ENCODE measurements at places on chromosomes 13 and 19.
A peak's percentile ranks its signal among the peaks of the same experiment; 100 is the strongest.

DNA sequence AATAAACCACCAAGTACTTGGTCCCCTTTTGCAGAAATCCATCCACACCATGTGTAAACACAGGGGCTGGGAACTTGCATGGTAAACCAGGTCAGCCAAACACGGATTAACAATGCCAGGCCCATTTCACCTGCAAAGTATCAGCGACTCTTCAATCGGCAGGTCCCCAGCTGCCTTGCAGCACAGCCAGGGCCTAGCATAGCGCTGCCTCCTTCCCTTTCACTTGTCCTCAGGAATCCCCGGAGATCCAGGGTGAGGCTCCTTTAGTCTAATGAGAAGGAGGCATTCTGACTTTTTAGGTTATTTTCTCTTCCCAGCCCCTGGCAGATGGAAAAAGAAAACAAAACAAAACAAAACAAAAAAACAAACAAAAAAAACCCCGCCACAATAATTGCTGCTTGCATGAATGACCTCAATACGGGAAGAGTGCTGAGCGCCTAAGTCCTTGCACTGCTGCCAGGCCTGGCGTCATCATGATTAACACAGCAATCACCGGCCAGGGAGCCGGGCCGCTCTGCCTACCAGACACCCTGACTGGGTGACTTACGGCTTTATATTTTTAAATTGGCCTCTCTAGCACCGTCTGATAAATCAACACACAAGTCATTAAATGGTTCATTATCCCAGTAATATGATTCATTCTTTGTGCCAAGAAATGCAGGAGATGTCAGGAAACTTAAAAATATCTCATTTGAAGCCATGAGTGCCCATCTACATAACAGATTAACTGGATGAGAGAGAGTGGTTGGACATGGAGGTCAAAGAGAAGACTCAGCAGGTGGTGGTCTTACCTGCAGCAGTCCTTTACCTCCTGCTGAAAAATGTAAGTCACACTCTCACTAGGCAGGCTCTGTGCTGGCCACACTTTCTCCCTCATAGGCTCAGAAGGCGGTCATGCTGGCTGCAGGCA, 692.7 kb downstream of the UQCRFS1 start:
- DNase-seq, result no peak

- DNase-seq, result no peak
Observed at GRCh38 chr13:59846845-59847620, 316.7 kb downstream of the DIAPH3 start.

DNA sequence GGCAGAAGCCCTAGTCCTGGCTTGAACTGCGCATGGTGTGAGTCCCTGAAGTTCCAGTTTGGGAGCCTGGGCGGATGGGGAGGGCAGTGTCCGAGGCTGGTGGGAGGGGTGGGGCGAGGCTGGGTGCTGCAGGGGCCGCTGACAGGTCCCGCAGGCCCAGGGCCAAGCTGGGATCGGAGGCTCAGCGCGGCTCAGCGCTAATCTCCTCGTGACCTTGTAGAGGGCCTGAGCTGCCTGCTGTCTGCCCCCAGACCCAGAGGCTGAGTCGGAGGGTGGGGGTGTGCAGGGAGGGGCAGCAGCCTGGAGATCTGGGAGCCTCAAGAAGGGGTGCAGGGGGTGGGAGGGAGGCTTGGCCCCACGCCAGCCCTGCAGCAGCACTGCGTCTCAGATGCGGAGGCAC, 3.0 kb downstream of the ATP1A3 start:
- DNase-seq, result no peak

- DNase-seq, result no peak
Observed at GRCh38 chr13:66345518-66345810, 884.7 kb downstream of the PCDH9 start.

- DNase-seq, result peak; percentile 41
Observed at GRCh38 chr19:15223649-15224361, 8.4 kb downstream of the EPHX3 start.

DNA sequence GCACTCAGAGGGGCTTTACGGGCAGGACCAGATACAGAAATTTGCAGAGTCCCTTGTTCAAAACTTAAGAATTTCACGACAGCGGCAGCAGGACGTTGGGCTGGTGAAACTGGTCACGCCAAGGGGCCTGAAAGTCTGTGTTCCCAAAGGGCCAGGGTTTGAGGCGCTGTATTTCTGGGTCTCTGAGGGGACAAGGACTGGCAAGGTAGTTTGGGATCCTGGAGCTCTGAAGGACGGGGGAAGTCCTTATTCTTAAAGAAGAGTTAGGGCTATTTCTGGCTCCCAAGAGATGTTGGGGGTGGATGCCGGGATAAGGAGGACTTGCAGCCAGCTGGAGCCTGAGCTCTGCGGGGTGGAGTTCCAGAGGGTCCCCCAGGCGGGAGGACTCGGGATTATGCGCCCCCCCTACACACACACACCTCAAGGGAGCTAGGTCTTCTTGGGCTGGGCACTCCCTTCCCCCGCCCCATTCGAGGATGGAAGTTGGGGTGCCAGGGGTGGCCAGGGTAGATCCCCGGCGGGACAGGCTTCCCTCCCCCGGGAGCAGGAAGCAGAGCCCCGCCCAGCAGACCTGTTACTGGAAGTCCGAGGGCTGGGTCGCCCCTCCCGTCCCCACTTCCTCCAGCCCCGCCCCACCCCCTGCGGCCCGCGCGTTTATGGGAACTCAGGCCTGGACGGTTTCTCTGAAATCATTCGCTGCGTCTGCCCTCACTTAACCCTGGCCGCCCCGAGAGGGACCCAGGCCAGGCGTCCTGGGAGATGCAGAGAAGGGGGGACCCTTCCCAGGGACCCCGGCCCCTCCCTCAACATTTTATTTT, 5.6 kb downstream of the BCL3 start:
- peak; percentile 7 for DNase-seq

DNA sequence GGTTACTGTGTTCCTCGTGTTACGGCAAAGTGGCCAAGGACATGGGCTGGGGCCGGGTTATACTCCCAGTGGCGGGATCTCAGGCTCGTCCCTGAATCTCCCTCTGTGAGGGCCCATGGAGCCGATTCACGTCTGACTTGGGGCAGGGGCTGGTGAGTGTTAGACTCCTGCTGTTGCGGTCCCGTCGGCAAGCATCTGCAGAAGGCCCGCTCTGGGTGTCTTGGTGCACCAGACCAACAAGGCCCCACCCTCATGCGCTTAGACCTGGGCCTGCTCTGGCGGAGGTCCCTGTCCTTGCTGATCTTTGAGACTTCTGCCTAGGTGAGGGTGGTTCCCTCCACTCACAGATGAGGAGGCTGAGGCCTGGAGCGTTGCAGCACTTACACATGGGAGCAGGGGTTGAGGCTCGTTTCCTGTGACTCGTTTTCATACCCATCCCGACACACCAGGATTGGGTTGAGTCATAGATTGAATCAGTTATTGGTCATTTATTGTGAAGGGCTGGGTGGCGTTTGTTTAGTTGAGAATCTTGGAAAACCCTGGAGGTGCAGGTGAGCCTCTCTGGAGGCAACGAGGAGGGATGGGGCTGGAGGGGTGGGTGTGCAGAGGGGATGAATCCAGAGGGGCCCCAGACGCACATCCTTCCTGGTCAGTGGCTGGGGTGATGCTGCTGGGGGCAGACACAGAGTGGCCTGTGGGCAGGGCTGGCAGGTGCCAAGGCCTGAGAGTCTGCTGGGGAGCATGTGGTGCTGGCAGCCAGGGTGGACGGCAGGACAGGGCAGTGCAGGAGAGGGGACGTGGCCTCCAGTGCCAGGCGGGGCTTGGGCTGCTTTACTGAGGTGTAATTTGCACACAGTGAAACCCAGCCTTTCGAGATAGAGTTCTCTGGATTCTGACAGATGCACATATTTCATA, 4.6 kb downstream of the EPN1 start:
- DNase-seq, result no peak

DNA sequence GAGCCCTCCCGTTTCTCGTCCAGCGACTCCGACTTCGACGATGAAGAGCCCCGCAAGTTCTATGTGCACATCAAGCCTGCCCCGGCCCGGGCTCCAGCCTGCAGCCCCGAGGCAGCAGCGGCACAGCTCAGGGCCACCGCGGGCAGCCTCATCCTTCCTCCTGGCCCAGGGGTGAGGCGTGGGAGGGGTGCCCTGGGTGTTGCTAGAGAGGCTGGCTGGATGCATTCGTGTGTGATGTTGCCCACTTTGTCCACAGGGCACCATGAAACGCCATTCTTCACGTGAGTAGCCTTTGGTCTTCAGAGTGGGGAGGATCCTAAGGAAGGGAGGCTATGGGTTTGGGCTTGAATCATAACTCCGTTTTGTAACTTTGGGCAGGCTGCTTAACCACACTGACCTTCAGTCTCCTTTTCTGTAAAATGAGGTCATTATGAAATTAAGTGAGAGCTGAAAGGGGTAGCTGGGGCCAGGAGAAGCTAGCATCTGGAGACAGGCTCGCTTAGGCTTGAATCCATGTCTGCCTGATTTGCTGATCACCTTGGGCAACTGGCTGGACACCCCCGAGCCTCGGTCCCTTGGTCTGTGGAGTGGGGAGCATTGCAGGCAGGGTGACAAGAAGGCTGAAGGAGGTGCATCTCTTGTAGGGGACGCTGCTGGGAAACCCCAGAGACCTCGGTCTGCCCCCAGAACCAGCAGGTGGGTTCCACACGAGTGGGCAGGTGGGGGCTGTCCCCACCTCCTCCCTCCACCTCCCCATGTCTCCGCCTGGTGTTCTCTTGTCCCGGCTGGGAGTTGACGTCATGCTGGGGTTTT, 18.7 kb upstream of the B3GNT3 start:
- no peak for DNase-seq

DNA sequence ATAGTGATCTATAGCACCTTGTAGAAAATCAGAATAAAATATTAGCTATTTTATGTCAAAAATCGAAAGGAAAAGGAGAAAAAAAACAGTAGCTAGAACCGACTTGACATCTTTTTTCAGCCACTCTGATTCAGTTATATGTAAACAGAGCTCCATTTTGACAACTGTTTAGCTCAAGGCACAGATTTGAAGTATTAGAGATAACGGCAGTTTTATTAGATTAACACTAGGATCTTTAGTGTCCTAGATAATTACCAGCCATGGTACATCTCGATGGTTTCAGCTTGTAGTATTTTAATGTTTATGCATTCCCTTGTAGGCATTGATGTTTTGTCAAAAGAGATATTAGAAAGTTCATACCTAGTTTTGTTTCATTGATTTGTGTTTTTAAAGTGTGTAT, 67.3 kb downstream of the PCDH17 start:
- DNase-seq, result no peak

GRCh38 chr13:48192411-48192935, 40.5 kb upstream of the ITM2B start:
- no peak for DNase-seq

GRCh38 chr13:51396352-51396751, 56.5 kb downstream of the INTS6 start:
- no peak for DNase-seq

DNA sequence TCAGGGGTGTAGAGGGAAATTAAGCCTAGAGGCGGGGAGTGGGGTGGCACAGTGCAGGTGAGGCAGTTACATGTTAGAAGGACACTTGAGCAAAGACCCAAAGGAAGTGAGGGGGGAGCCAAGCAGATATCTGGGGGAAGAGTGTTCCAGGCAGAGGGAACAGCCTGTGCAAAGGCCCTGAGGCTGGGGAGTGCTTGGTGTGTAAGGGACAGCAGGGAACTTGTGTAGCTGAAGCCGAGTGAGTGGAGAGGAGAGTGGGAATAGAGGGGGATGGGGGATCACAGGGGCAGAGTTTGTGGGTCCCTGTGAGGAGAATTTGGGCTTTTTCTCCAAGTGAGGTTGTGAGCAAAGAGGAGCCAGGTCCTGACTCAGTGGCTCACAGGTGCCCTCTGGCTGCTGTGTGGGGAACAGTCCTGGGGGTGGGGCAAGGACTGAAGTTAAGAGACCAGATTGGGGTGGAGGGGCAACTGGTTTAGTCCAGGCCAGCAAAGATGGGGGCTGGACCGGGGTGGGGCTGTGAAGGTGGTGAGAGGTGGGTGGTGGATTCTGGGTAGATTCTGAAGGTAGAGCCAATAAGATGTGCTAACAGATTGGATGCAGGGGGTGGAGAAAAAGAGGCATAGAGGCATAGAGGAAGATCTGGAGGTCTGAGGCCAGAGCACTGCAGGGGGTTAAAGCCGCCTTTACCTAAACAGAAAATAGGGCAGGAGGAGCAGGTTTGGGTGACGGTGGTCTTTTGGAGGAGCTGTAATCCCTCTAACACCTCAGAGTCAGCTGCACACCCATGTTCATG, 75.3 kb downstream of the CACNA1A start:
- DNase-seq, result no peak

GRCh38 chr19:3451451-3451866, 28.9 kb downstream of the SMIM24 start:
- DNase-seq, result no peak

DNA sequence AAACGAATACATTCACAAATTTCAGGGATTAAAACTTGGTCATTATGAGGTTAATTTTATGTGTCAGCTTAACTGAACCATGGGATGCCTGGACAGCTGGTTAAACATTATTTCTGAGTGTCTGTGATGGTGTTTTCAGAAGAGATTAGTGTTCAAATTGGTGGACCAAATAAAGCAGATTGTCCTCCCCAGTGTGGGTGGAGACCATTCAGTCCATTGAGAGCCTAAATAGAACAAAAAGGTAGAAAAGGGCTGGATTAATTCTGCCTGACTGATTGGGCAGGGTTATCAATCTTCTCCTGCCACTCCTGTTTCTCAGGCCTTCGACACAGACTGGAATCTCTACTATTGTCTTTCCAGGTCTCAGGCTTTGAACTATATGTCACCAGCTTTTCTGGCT, 203.8 kb upstream of the SLITRK6 start:
- no peak for DNase-seq

GRCh38 chr19:43028866-43029265, 2.6 kb upstream of the PSG11 start:
- DNase-seq, result no peak

DNA sequence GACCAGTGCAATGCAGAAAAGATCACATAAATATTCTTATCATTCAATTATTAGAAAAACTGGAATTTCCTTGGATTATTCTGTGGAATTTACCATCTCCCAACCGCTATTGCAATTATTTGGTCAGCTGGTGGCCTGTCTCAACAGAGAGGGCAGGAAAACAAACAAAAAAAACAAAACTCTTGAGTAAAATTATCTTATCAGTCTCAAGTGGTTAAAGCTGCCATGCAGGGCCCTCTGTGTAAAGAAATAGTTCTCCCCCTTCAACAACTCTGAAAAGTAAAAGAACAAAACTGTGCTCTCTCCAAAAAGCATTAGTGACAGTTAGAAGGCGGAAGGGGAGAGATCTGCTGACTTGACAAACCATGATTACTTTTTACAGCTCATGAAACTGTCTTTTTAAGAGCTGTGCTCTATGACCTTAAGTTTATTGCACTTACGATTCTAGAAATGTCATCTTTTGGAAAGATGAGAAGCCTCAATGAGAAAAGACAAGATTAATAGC, 152.3 kb downstream of the DLEU7 start:
- DNase-seq, result no peak

GRCh38 chr19:30320916-30321315, 51.3 kb upstream of the ZNF536 start:
- DNase-seq, result no peak

All from DMS79 (cell line).